ENCODE measurements at places on chromosomes 11 and 22.

- DNase-seq: peak; percentile 41
These were observed 7.2 kb upstream of the ELMOD1 start for GRCh38 chr11:107583629-107584195.

DNA sequence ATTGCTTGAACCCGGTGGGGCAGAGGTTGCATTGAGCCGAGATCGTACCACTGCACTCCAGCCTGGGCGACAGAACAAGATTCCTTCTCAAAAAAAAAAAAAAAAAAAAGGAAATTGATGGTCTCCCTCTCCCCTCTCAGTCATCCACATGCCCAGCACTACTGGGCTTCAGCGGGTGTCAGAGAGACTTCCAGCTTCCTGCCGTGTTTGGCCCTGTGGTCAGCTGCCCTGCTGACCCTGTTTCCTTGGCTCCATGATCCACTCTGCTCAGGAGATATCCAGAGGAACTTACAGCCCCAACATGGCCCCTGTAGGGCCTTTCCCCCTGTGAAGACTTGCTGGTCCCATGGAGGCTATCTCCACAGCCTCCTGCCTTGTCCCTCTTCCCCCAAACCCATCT lies 6.1 kb upstream of the PNPLA3 start:
- no peak for DNase-seq

DNA sequence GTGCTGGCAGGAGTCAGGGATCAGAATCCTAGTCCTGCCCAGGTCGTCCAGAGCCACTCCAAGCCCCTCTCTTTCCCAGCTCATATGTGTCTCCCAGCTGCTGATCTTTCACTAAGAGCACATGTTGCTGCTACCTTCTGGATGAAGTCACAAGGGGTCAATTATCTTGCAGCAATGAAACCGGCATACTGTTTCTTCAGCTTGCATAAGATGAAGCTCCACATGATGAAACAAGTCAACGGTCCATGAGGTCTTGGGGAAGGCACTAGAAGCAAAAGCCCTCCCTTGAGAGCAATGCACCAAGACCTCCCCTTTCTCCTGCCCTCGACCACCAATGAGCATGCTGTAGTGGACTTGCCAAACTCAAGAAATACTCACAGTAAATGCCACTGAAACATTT lies 148.9 kb downstream of the TENM4 start:
- no peak for DNase-seq

- DNase-seq: no peak
These were observed 44.4 kb downstream of the AHNAK start for GRCh38 chr11:62502030-62502730.

GRCh38 chr11:8047382-8047781 lies 33.6 kb upstream of the TUB start:
- DNase-seq: no peak

GRCh38 chr11:99019696-99020095 lies 1.1 kb upstream of the CNTN5 start:
- no peak for DNase-seq

GRCh38 chr11:126628790-126629621 lies 273.5 kb downstream of the ST3GAL4 start:
- DNase-seq: peak; percentile 97

- DNase-seq: no peak
These were observed 2.0 kb downstream of the CYTH4 start for GRCh38 chr22:37284126-37284804.

DNA sequence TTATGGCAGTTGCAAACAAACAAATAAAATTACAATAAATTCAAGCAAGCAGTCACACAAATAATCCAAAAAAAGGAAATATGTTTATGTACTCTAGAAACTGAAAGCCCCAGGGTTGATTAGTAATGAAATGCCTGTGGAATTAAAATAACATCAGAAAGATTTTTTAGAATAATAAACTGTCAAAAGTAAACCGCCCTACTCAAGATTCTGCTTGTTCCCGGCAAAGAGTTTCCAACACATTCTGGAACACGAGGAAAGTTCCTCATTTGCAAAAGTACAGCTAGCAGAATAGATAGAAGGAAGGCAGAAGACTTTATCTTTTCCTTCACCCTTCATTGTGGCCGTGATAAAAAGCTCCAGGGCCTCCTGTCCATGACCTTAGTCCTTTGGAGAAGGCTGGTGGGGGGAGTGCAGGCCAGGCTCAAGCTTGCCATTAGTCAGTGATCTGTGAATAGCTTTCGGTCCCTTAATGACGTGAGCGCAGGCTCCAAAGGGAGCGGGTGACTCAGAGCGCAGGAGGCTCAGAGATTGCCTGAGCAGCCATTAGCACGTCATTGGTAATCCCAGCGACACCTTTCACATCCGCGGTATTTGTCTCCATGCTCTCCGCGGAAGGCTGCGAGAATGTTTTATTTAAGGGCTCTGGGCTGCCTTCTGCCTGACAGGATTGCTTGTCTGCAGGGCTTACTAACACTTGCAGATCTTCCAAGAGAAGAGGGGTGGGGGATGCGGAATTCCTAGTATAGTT lies 458.3 kb downstream of the METTL15 start:
- peak; percentile 94 for DNase-seq

- DNase-seq: no peak
These were observed 4.5 kb downstream of the IL18 start for GRCh38 chr11:112159098-112160065.

DNA sequence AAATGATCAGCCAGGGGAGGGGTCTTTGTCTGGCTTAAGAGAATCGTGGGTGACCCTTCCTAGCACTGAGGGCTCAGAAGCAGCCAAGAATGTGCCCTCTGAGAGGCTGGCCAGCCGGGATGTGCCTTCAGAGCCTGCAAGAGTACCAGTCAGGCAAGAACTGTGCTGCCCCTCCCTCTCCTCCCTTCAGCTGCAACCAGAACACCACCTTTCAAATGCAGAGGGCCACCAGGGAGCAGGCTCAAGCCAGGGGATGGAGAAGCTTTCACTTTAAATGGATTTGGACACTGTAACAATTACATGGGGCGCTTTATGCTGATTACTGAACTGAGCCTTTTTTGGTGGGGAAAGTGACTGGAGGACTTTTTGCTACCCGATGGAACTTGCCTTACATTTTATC lies 44.9 kb upstream of the TENM4 start:
- DNase-seq: no peak

GRCh38 chr11:70135625-70136059 lies 57.5 kb downstream of the ANO1 start:
- DNase-seq: no peak

- no peak for DNase-seq
These were observed 52.4 kb upstream of the ARFGAP3 start for GRCh38 chr22:42909363-42910058.

DNA sequence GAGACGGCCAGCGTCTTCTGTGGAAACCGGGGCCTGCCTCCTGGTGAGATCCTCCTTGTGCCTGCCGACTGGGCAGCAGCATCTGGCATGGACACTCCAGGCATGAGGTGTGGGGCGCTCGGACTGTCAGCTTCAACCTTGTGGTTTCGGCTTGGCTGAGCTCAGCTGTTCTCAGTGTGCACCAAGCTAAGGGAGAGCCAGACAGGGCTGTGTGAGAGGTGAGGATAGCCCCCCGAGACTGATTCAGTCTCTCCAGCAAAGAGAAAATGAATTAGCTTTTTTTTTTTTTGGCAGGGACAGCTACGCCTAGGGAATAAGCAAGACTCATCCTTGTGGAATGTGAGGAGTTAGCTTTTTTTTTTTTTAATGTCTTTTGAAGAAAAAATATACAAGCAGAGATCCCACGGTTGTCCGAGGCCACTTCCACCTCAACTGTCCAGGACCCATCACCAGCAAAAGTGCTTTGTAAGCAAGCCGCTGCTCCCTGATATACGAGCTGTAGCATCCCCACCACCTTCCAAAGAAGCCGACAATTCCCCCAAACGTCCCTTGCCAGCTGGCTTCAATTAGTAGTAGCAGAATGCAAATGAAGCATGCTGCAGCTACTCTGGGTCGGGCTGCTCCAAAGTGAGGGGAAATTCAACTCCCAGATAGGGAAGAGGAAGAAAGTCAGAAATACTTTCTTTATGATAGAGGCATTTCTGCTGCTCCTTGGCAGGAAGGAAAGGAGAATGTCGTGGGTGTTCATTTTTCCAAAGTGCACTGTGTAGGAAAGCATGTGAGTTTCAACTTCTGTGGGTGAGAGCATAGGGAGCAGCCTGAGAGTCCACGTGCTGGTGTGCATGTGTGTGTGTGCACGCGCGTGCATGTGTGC lies 9.7 kb upstream of the THY1 start:
- peak; percentile 96 for DNase-seq

- peak; percentile 71 for DNase-seq
These were observed 60.4 kb downstream of the BMAL1 start for GRCh38 chr11:13338019-13338426.

DNA sequence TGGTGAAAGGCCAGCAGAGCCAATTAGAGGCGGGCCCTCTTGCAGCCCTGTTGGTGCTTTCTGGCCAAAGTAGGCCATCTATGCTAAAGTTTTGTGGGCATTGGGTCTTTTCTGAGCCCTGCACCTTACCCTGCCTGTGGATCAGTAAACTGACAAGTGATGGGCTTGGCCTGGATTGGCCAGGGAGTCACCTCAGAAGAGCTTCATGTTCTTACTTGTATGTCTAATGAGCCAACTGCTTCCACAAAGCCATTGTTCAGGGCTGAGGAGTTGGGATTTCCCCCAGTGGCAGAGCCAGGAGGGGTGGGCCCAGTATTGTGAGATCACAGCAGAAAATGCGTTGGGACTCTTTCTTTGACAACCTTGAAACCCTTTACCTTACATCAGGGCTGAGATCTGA lies 90.4 kb downstream of the CWC15 start:
- DNase-seq: no peak

DNA sequence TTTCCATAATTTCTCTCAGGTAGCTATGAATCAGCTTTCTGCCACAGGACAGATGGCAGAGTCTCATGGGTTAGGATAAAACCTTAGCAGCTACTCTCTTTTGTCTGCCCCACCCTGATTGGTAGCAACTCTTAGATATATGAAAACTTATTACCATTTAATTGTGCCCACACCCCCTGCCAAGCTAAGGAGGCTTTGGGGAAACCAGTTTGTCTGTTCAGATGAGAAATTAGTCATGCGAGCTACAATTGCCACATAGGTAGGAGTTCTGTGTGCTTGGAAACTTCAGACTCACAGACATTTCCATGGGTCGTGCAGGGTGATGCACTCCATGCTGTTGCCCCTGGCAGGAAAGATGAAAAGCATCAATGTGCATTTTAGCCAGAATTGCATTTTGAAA lies 39.9 kb downstream of the CD44 start:
- no peak for DNase-seq

GRCh38 chr11:12701811-12702592 lies 27.8 kb downstream of the TEAD1 start:
- no peak for DNase-seq

DNA sequence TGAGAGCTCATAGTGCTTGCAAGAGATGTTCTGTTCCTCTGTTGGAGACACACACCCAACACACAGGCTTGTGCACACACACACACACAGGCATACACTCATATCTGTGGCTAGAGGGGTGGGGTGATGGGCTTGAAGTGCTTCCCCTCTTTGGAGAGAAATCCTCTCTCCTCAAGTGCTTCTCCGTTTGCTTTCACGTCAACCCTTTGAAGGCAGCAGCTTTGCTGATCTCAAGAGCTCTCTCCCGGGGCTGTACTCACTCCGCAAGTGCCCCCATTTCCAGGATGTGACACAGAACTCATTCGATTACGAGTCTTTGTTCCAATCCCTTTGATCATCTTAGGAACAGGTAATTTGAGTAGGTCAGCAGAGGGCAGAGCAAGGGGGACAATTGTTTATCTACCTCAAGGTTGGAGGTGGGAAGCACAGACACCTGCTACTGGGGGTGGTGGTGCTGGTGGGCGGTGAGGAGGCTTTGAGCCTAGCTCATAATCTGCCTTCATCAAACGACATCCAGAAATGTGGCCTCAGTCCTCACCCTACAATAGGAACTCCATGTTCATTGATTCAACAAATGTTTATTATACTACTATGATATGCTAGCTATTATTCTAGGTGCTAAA lies 529.8 kb upstream of the CADM1 start:
- no peak for DNase-seq

DNA sequence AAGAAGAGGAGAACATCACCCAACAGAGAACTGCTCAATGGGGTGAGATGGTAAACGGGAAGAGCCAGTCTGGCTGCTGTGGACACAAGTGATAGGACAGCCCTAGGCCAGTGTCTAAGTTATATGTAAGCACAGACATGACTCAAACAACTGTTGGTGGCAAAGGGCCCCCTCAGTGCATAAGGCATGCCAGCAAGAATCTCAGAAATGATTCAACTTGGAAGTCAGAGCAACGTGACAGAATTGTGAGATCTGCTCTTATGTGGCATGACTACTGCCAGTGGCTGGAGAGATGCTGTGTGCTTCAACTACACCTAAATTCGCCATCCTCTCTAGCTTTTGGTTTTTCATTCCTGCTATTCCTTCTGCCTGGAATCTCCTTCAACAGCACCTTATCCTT lies 7.4 kb downstream of the SLN start:
- DNase-seq: peak; percentile 45

GRCh38 chr11:64003807-64004589 lies 17.8 kb downstream of the OTUB1 start:
- no peak for DNase-seq

GRCh38 chr11:16252373-16252772 lies 104.0 kb downstream of the SOX6 start:
- peak; percentile 20 for DNase-seq

GRCh38 chr11:17406082-17406817 lies 17.8 kb upstream of the KCNJ11 start:
- no peak for DNase-seq

- DNase-seq: peak; percentile 65
These were observed 5.5 kb downstream of the TTC28 start for GRCh38 chr22:28674121-28674563.

GRCh38 chr11:34259087-34259486 lies 98.7 kb downstream of the ABTB2 start:
- no peak for DNase-seq

DNA sequence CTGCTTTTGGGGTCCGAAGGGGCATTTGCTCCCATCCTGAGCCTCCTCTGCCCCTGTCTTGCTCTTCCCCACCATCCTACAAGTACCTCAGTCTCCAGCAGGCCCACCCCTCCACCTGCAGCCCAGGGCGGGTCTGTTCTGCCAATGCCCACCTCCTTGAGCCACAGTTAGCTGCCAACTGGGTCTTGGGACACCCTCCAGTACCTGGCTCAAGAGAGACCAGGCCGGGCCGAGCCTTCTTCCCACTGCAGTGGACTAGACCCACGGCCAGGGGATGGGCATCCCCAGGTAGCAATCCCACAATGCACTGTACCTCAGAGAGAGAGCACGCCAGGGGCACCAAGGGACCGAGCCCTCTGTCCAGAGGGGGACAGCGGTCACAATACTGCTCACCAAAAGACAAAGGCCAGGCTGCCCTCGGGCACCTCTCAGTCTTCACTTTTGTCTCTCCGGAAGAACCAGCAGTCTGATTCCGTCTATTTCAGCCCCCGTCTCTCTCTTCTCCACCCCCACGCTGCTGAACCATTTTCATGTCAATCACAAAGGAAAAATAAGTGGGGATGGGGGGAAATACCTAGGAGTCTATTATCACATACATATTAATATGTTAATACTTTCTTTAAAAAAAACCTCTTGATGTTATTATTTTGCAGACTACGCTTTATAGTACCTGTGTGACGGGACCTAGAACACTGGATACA lies 51.7 kb downstream of the SYT13 start:
- DNase-seq: no peak

- no peak for DNase-seq
These were observed 122.7 kb downstream of the FCHSD2 start for GRCh38 chr11:73019449-73019848.

All from fibroblast of skin of abdomen (primary cell).